Putamen (tissue), 1 donor: ENCODE measurements at places on chromosomes 2 and 18.
A peak's percentile ranks its signal among the peaks of the same experiment; 100 is the strongest.

- DNase-seq: no peak
Observed at GRCh38 chr2:108605947-108606346, 71.7 kb downstream of the LIMS1 start.

DNA sequence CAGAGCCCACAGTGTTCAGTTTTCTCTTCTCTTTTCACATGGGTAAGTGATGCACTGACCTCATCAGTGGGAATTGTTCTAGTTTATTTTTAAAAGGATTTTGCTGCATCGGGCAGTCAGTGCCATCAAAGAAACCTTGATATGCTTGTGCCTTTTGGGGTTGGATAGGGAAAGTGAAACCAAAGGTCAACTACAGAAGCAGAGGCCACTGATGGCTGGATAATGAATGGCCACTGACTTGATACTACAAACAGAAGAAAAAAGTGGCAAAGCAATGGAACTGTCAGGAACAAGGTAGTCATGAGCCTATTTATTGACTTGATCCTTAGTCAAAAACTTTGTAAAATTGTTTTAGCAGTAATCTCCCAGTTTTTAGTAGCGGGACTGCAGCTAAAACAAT lies 636.3 kb upstream of the ZEB2 start:
- no peak for DNase-seq

DNA sequence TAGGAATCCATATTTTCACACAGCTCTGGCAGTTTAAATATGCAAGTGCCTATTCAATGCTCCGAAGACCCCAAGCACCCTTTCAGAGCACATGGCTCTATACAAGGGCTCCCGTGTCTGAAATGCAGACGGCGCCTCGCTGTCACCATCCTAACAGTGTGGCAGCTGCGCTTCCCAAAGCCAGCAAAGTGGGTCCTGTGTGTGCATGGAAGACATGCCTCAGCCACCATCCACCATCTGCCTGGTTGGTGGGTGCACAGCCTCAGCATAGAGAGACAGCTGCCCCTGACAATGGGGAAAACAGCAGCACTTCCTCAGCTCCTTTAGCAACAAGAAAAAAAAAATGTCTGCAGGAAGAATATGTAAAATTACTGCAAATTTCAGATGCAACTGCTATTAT lies 218.1 kb downstream of the SP3 start:
- DNase-seq: no peak

- no peak for DNase-seq
Observed at GRCh38 chr18:76456823-76457222, 38.2 kb downstream of the ZNF516 start.

GRCh38 chr2:147511491-147511948 lies 333.3 kb upstream of the ACVR2A start:
- DNase-seq: peak; percentile 7

GRCh38 chr18:48419277-48420022 lies 10.3 kb upstream of the ZBTB7C start:
- no peak for DNase-seq

DNA sequence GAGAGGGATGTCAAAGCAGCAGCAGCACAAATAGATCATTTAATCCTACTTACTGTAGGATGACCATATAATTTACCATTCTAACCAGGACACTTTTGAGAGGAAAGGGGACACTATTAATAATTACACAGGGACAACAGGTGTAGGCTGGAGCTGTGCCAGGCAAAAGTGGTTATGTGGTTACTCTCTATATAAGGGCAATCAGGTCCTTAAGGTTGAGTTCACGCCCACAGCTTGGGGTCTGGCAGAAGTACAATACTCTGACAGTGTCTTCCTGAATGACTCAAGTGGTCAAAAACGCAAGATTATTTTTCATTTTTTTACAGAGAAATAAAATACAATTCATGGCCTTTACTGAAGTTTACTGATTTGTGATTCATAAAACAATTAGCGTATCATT lies 2.8 kb downstream of the PREPL start:
- DNase-seq: no peak

DNA sequence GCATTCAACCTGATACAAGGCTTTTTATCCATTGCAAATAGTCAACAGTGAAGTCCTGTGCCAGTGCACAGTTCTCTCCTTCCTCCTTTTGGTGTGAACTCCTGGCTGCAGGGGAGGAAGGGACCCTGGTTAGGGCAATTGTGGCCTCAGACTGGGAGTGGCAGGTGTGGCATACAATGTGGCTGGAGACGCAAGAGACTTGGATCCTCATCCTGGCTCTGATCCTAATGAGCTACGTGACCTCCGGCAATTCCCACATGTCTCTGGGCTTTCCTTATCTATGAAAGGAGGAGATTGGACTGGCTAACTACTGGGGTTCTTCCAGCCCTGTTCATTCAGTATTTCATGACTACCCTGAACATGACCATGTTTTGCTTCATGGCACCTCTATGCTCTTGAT lies 10.5 kb upstream of the IL1A start:
- no peak for DNase-seq
